ENCODE measurements at places on chromosomes 13 and 19. TPM values are rescaled to one million over a fixed set of nuclear protein-coding genes. Genes with fewer than 3 reads are reported as not detected.

ZNF208 gene
- 6.7 TPM for total RNA-seq

ZNF471 gene
- total RNA-seq: 3.1 TPM

ZNF709 gene
- total RNA-seq: 4.0 TPM

SAFB gene
- 128 TPM for total RNA-seq

C2CD4C gene
- total RNA-seq: not detected

SLITRK5 gene
- total RNA-seq: 0.17 TPM

KCNK6 gene
- total RNA-seq: 25.9 TPM

FGF9 gene
- not detected for total RNA-seq

MEIOSIN gene
- not detected for total RNA-seq

POU2F2 gene
- total RNA-seq: 33.4 TPM

KLC3 gene
- total RNA-seq: not detected

ZSCAN1 gene
- not detected for total RNA-seq

PROZ gene
- not detected for total RNA-seq

GPR183 gene
- total RNA-seq: 58.8 TPM

GRIN2D gene
- total RNA-seq: 0.46 TPM

TMEM145 gene
- 0.77 TPM for total RNA-seq

ZNF829 gene
- 4.7 TPM for total RNA-seq

GRCh38 chr19:47512948-47513319, 1.9 kb downstream of the NAPA start:
- no peak for DNase-seq

DNA sequence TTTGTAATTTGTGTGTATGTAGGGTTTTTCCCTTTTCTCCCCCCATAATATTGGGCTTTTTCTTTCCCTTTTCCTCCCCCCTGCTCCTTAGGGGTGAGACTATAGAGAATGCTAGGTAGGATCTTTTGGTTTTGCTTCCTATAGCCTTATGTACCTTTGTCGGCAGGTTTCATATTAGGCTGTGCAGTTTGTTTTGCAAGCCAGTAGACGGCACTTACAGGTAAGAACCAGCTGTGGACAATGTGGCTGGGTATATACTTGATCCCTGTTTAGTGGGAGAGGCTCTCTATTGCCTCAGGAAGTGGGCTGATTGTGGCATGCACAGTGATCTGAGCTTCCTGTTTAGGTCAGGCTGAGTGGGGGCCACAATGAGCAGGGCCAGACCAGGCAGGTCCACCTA, 359.2 kb upstream of the OBI1 start:
- DNase-seq: no peak

DNA sequence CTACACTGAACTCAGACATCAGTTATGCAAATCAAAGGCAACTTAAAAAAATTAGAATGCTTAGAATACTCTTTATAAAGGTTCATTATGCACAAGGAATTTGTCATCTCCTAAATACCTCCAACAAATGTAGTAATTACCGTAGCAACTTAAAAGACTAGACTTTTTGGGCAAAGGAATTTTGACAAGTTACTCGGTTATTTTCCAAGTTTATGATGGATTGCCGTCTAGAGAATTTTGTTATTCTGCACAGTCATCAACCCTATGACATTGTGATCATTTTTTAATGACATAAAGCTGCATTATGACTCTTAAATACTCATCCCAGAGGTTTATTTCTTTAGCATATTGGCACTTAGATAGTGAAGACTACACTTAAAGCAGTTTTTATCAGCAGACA, 71.9 kb downstream of the TRPC4 start:
- DNase-seq: no peak

- DNase-seq: peak; percentile 58
Measured at GRCh38 chr19:2750808-2751437, 11.1 kb upstream of the SLC39A3 start.

DNA sequence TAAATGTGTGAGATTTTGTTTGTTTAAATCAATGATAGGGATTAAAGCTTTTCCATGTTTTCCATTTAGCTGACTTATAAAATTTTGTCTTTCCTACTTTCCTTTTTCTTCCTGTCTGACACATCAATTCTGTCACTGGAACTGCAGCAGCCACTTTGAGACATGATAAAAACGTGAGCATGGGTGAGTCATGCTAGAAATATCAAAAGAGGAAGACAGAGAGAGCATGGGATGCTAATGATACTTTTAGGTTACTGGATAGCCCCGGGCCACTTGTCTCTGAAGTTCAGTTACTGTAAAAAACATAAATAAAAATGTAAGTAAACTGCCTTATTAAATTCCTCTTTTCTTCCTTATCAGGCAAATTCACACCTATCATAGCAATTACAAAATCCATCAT, 1332.0 kb upstream of the PCDH20 start:
- no peak for DNase-seq

- DNase-seq: peak; percentile 95
Measured at GRCh38 chr19:14090509-14091080, at the start of gene SAMD1. Gene SAMD1 (minus strand): TSS chr19:14090751.

GRCh38 chr13:113320226-113320875, 23.3 kb downstream of the LAMP1 start:
- DNase-seq: no peak

DNA sequence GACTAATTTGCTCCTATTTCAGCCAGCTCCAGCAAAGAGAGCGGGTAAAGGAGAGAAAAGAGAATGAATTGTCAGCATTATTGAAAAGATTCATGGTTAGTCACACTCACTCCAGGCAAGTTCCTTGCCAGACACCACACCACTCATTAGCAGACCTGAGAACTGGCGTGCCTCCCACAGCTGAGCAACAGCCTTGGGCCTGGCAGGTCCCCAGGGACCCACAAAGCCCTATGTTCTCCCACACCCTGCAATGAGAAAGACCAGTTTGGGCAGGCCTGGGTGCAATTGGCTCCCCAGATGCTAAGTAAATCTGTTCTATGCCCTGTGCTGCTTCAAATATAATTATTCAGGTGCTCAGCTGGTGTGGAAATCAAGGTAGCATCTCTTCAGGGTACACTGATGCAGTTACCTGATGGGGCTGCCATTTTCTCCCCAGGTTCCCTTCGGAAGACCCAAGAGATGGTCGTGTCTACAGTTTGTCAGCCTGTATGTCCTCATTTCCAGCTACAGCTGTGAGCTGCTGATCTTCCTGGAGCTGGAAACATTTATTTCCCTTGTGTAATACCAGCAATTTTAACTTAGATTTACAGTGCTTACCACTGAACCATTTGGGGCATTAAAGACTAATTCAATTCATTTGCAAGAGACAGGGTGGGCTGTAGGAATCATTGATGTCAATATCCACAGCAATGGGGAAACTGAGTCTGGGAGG, 405.0 kb downstream of the COG6 start:
- no peak for DNase-seq

- DNase-seq: no peak
Measured at GRCh38 chr13:33728271-33729037, 89.5 kb upstream of the RFC3 start.

GRCh38 chr19:18513868-18514267, 8.0 kb downstream of the ELL start:
- no peak for DNase-seq

DNA sequence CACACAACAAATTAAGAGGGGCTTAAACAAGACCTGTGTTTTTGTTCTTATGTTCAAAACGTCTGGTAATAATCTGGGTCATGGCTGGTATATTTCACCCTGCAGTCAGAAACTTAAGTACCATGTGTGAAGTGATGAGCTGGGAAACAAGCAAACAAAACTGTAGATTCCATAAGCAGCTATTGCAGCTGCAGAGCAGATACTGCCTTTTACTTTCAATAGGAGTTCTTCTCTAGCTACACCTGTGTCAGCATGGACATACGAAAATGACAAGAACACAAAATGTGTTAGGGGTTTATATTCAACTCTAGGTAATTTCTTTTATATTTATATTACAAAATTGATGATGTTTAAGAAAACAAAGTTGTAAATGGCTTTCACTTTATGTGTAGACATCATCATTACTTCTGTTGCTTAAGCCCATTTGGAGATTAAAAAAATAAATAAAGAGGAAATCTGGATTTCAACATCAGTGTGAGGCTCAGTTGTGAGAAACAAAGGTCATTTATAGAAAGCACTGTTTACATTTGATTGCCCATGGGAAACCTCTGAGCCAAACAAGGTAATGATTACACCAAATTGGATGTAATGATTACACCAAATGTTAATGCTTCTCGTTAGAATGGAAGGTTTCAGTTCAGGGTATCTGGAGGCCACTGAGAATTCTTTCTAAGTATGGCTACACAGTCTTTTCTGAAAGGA, 451.0 kb upstream of the SLC10A2 start:
- no peak for DNase-seq

DNA sequence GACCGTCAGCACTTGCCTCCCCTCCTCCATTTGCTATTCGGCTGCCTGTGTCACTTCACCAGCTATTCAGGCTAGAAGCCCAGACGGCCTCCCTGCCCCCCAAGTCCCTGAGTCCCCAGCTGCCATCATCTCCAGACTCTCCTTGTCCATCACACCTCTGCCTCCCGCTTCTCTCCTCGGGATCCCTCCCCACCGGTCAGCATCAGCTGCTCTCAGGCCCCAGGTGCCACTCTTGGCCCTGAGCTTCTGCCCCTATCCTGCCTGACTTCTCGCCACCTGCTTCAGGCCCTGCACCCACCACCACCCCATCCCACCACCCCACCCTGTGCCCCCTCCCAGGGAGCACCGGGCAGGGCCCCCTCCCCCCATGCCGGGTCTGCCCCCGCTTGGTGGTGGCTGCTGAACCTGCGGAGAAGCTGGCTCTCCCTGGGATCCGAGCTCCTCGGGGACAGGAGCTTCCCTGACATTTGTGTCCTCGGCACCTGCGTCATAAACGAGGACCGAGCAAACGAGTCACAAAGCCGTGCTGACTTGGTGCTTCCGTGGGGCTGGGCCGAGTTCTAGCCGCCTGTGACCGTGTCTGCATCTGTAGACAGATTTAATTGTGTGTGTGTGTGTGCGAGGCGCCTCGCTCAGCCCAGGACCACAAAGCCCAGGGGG, 70.3 kb upstream of the MCF2L start:
- peak; percentile 64 for DNase-seq

GRCh38 chr13:26202365-26202972, 19.6 kb downstream of the RNF6 start:
- no peak for DNase-seq

DNA sequence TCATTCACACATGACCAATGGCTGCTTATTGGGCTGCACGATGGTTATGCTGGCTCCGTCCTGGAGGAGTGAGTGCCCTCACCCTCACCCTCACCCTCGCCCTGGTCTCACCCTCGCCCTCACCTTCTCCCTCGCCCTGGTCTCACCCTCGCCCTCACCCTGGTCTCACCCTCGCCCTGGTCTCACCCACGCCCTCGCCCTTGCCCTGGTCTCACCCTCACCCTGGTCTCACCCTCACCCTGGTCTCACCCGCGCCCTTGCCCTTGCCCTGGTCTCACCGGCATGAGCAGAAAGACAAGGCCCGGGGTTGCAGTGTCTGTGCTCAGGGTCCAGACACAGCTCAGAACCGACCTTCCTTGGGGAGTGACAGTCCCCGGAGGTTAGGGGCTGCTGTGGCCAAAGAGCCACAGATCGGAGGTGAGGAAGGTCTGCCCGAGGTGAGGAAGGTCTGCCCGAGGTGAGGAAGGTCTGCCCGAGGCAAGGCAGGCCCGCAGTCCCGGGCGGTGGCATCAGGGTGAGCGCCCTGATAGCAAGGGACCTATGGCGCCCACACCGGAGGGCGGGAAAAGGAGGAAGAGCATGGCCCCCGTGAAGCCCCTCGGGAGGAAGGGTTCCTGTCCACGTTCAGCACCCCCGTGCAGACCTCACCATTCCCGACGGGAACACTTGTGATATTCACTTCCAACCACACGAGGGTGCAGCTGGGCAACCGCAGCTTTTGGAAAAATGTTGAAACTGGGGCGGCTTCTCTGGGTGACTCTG, 65.6 kb downstream of the MCF2L start:
- no peak for DNase-seq

DNA sequence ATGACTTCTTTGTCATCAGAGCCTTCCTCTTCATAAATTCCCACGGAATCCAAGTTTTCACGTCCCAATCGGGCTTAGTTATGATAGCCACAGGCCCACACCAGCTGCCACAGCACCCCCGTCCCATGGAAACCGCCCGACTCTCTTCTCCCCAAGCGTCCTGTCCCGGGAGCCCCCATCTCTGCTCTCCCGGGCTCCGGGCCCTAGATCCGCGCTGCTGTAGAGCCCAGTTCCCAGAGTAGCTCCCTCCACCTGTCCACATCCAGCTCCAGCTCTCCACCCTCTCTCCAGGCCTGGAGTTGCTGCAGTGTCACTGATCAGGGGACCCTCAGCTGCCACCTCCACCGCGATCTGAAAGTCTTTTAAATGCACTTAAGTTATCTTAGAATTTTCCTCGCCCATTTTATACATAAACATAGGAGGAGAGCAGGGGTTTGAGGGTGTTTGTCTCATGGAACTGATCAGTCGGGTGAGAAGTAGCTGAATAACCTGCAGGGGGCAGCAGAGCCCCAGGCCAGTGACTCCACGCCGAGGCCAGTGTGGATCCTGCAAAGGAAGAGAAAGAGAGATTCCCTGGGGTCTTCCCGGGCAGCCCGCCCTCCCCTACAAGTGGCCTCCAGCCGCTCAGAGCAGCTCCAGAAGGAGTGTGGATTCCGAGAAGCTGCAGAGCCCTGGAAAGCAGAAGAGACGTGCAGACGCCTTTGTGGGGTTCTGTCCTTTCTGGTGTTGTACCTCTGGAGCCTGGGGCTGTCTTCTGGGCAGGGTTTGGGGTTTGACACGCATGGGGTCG, 1.1 kb upstream of the ZNF763 start:
- DNase-seq: peak; percentile 91

DNA sequence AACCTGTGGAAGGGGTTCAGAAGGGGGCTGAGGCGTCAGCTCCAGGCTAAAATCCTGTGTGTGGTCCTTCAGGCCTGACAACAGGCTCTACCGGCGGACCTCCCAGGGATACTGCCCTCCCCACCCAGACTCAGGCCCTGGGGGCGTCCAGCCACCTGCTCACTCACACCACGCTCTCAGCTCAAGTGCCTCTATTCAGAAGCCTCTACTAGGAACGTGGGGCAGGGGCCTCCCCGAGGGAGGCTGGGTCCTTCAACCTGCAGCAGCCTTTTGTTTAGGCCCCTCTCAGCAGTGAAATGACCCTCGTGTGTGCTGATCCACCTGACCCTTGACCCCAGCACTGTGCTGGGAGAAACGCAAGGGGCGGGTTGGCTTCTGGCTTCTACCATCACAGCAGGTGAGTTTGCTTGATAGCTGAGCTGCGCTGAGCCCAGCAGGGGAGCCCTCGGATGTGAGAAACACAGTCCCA, 10.6 kb downstream of the PLPP2 start:
- no peak for DNase-seq

GRCh38 chr13:34767778-34768177, 174.3 kb upstream of the NBEA start:
- no peak for DNase-seq

Data from spleen (tissue), 13 donors.